Stimulated activated CD4-positive, alpha-beta T cell treated with anti-CD3 and anti-CD28 coated beads, Interleukin-1b, Interleukin-23, amount 100 ng/mL, for 1 hour (primary cell): ENCODE measurements at places on chromosomes 2 and 18.

DNA sequence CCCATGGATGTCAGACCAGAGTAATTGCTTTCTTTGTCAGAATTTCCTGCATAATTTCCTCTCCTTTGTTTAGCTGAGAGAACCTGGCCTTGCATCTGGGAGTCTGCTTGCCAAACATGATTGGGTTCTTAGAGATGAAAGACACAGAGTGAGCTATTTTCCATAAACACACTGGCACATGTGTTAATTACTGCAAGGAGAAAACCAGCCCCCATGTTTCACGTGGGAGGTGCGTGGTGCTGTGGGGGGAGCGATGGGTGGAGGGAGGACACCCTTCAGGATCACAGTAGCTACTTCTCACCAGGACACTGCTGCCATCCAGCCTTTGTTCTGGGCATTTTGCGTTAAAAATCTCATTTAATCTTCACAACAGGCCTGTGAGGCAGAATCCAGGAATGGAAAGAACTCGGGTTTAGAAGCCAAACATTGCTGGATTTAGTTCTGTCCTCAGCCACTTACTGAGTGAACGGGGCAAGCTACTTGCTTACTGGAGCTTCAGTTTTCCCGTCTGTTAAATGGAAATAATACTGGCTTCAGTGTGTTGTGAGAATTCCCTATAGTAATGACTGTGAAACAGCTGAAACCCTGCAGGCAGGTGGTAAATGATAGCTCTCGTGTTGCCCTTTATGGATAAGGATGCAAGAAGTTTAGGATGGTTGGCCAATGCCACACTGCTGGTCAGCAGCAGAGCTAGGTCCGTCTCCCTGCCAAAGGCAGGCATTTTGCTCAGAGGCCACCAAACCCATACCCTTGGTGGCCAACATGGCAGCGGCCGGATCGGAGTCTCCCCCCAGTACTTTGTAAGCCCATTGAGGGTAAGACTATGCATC is 100.1 kb upstream of the ASAP2 start:
- no peak for DNase-seq

DNA sequence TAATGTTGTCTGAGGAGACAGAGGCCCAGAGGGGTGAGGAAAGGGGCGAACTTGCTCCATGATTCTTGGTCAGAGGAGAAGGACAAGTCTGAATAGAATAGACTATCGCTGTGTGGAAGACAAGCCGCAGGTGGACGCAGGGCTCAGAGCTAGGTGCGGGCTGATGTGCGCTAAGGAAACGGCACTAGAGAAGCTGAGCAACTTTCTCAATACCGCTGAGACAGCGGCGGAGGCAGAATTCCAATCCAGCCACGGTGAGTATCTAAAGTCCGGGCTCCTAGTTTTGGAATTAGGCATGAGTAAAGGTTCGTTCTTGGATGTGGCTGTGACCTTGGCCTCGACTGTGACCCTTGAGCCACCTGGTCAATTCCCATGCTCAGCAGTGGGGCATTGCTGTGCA is 47.8 kb downstream of the CAPN13 start:
- no peak for DNase-seq

DNA sequence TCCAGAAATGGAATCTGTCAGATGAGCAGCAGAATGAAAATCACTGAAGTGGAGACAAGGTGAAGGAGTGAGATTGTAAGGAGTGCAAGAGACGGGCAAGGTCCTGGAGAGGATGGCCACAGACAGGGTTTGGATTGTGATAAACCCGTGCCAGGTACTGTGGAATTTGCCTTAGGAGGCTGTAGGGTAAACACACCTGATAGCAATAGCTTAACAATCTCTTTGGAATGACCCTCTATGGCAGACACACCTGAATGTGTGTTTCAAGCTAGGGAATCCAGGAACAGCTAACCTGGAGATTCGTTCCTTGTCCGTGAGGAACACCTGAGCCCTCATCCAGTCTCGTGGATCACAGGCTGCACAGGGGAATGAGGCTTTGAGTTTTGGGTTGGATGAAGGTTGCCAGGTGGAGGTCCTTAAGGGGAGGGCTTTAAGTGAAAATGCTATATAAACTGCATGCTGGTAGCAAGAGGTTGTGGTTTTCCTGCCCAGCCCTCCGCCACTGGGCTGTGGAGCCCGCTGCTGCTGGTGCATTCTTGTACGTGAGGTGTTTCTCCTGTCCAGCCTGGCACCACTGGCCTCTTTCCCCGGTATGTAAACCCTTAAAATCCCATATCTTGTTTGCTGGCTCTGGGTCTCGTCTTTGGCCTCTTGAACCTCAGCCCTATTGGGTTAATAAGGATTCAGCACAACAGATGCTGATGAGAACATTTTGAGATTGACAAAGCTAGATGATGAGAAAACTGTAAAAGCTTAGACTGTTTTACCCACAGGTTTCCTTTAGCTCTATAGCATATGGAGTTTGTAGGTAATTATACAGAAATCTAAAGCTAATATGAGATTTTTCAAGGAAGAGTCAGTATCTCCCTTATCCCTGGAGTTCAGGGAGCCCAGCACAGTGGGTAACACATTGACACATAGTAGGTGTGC is 117.9 kb downstream of the ARHGAP15 start:
- no peak for DNase-seq

DNA sequence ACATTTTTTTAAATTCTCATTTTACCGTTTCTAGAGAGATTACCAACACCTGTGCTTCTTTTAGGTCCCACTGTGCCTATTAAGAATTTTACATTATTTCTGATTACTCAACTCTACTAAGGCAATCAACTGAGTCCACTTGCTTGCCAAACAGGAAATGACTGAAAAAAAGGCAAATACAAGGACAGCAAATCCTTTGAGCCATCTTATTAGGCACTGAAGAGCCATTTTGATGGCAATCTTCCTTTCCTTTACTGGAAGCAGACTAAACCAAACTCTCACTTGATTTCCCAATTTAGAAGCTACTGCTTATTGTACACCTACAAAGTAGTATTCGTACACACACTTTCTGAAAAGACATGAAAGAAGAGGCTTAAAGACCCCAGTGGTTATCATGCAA is 121.4 kb upstream of the COL3A1 start:
- DNase-seq, result no peak

DNA sequence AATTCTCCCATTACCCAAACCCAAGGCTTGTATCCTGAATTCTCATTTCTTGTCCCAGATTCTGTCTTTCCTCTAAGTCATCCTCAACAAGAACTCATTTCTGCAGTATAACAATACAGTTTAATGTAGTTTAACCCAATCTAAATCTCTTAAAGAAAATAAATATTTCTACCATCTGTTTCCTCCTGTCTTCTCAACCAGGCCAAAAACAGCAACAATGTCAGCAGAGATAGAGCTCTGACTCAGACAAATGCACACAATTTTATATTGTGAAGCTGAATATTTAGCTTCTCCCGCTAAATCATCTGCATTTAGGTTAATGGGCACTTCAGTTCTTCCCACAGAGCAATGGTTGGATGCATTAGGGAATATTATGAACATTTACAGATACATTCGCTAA is 35.7 kb upstream of the KYNU start:
- no peak for DNase-seq

DNA sequence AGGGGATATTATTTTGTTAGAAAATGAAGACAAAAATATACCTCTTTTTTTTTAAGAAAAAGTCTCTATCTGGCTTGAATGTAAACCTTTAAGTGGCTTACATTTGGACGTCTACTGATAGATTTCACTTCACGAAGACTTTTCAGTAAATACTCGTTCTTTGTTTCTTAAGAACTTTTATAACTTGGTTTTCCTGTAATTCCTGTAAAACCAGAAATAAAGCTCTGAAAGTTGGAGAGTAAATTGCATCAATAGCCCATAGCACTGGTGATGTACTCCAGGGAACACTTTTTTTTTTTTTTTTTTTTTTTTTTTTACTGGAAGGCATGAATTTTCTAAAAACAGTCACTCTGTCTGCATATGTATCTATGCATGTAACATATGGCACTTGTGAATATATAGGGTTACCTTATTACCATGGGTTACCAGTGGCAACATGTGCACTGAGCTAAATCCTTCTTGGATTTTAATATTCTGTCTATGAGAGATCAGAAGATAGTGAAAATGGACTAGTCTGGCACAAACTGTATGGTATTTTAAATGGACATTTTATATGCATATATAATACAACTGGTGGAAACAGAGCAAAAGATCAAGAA is 309.2 kb upstream of the TCF4 start:
- DNase-seq, result no peak

DNA sequence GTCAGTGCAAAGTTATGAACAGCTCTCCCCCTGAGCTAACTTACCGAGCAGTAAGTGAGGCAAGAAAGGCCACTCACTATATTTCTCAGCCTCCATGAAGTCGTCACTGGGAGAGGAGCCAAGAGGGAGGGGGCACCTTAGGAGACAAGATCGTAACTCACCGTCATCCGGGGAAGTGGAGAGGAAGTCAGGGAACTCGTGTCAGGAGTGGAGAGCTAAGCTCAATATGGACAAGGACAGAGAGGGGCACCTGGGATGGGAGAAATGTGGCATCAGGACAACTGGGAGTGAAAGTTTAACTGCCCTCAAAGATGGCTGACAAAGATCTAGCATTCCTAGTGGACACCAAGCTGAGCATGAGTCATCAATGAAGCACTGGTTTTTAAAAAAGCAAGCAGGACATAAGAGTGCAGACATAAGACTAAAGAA is 37.1 kb downstream of the BCL11A start:
- no peak for DNase-seq

DNA sequence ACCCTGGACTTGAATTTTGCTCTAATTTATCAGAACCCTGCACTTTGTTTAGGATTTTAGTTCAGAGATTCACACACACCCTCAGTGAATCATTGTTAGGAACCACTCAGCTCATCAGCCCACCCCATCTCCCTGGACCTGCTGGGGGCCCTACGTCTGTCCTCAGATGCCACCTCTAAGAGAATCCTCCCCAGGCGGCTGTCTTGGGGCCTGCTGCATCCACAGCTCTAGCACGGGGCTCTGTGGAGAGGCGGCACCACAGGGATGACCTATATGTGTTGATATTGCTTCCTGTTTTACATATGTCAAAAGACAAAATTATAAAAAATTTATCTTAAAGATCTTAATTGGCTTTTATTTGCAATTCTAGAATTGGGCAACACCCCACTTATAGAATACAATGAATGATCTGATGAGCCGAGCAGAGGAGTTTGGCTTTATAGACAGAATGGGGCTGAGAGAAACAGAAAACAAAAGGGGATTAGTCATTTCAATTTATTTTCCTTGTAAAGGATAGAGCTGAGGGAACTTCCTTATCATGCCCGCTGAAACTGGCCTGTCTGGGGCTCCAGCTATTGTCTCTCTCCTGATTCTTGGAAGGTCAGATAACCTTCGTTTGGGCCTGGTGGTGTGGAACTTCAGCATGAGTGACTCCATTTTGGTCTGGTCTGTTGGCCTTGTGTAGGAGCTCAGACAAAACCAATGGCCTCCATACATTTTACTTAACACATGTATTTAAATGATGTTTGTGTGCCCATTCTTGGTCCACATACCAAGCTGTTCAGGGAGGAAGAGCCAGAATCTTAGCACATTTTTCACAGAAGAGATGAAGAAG is 1.4 kb downstream of the MYO7B start:
- DNase-seq, result no peak

GRCh38 chr18:8615397-8616027 is 6.3 kb downstream of the RAB12 start:
- DNase-seq, result no peak

- DNase-seq, result no peak
These were observed 1815.6 kb upstream of the LRRTM1 start for GRCh38 chr2:82120115-82120514.

- DNase-seq, result no peak
These were observed 33.5 kb upstream of the EML4 start for GRCh38 chr2:42135381-42136312.

- DNase-seq, result no peak
These were observed 185.1 kb upstream of the ZNF804A start for GRCh38 chr2:184413221-184413620.

- no peak for DNase-seq
These were observed 174.0 kb upstream of the MYCN start for GRCh38 chr2:15766303-15766861.

DNA sequence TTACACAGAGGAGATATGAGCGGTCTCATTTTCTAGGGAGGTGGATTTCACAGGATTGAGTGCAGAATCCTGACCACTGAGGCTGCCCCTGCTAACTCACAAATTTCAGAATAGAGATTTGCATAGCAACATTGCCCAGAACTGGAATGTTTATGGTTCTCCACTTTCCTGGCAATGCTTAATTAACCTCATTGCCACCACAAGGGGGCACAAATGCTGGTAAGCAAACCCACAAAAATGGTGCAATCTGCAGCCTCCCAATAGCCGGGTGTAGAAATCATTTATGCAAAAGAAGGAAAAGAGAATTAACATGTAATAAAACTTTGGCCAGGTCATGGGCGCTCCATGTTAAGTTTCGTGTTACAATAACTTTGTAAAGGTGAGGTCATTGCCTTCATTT is 112.4 kb downstream of the CYRIA start:
- no peak for DNase-seq

DNA sequence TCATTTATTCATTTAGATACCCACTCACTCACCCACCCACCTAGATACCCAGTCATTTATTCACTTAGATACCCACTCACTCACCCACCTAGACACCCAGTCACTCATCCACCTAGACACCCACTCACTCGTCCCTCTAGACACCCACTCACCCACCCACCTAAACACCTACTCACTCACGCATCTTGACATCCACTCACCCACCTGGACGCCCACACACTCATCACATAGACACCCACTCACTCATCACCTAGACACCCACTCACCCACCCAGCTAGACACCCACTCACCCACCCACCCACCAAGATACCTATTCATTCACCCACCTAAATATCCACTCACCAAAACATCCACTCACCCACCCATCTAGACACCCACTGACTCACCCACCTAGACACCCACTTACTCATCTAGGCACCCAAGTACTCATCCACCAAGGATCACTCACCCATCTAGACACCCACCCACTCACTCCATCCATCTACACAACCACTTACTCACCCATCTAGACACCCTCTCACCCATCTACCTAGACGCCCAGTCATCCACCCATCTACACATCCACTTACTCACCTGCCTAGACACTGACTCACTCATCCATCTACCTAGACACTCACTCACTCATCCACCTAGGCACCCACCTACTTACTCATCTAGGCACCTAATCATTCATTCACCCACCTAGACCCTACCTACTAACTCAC is 723.7 kb upstream of the RAB6C start:
- DNase-seq, result no peak

DNA sequence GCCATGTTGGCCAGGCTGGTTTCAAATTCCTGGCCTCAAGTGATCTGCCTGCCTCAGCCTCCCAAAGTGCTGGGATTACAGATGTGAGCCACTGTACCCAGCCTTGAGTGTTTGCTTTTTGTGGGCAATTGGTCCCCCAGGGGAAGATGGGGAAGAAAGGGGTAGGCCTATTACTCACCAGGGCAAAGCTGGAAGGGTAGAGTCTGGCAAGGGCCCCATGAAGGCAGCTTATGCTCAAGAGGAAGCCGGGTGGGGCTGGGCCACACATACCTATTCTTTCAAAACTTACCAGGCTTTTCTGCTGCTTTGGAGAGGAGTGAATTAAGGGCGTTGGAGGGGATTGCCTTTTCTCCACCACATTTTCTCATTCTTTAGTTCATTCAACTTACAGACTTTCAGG is 24.5 kb upstream of the CD28 start:
- DNase-seq, result no peak

- no peak for DNase-seq
These were observed 2.3 kb downstream of the ARL4C start for GRCh38 chr2:234494361-234495250.
